ENCODE measurements at places on chromosomes 7 and 10.

DNA sequence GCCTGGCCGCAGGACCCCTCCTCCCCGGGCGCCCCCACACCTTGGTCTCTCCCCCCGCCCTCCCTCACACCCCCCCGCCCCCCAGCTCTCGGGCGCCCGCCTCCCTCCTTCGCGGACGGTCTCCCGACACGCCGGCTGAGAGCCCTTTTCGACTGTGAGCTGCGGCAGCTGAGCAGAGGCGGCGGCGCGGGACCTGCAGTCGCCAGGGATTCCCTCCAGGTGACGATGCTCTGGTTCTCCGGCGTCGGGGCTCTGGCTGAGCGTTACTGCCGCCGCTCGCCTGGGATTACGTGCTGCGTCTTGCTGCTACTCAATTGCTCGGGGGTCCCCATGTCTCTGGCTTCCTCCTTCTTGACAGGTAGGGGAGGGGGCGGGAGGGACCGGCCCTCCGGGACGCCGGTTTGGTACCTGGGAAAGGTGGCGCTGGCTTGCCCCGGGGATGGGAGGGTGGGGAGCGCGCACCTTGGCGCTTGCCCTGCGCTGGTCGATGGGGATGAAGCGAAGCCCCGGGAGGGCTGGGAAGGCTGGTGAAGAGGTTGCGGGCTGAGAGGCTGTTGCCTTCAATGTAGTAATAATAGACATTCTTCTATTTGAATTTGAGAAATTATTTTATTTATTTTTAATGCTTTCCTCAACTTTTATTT lies at the start of gene BMPER:
TSS of gene BMPER (plus strand) at position 151 of the 644 bp plus-strand sequence. CDS start at position 226, 75 bp downstream.
- peak; percentile 13 for DNase-seq

- DNase-seq = no peak
Measured at GRCh38 chr7:50214126-50214670, 90.3 kb upstream of the IKZF1 start.

DNA sequence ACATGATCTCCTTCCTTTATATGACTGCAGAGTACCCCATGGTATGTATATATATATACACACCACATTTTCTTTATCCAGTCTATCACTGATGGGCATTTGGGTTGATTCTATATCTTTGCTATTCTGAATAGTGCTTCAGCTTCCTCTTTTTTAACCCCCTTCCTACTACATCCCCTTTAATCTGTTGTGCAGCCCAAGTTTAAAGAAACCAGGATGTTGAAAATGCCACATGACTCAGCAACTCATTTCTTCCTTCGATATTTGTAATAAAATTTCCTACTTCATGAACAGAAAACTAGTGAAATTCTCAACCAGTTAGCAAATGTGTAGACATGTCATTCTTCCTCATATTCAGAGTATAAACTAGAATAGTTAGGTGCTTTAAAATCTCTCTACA lies 1245.7 kb upstream of the SORCS1 start:
- no peak for DNase-seq

DNA sequence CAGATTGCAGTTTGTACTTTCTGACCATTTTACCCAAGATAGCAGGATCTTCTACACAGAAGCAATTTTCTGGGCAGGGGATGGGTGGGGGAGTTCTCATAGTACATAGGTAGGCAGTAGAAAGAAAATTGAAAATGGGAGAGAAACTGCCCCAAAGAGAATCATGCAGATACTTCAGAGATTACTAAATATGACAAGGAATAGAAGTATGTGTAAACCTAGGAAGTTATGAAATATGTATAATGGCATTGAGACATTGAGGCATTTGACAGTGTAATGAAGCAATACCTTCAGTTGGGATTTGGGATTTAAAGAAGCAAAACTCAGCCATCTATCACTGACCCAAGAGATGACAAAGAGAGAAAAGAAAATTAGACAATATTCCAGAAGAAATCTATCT lies 233.0 kb downstream of the PTN start:
- DNase-seq = no peak

All from germinal center (tissue), 1 donor.